ENCODE measurements at places on chromosomes 3 and 15. TPM values are rescaled to one million over a fixed set of nuclear protein-coding genes. Genes with fewer than 3 reads are reported as not detected.

DNA sequence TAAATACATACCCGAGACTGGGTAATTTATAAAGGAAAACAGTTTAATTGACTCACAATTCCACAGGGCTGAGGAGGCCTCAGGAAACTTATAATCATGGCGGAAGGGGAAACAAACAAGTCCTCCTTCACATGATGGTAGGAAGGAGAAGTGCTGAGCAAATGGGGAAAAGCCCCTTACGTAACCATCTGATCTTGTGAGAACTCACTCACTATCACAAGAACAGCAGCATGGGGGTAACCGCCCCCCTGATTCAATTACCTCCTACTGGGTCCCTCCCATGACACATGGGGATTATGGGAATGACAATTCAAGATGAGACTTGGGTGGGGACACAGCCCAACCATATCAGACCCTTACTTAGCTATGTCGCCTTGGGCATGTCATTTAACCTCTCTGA is 27.7 kb downstream of the SCG3 start:
- DNase-seq: no peak
- no peaks in the 10 kb centered on the region for H3K27me3 ChIP-seq
- H3K27ac ChIP-seq: no peak overlapping the region

DNA sequence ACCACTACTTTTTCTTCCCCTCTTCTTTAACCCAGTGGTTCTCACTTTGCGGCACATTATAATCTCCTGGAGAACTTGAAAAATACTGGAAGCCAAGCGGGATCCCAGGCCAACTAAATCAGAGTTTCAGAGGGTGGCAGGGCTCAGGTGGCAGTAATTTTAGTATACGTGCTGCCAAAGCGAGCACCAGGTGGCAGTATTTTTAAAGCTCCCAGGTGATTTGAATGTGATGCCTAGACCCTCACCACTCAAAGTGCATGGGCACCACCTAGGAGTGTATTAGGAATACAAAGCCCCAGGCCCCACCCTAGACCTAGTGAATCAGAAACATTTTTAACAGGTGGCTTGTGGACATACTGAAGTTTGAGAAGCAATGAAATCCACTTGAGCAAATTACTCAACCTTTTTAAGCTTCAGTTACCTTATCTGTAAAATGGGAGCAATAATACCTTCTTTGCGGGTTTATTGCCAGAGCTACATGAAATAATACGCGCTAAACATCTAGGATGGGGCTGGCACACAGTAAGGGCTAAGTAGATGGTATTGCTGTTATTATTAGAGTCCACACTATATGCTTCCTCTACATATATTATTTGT is 8.3 kb downstream of the B3GALNT1 start:
- no peak overlapping the region for H3K27ac ChIP-seq
- DNase-seq: peak; percentile 52
- H3K4me1 ChIP-seq: no peaks in the 10 kb centered on the region
- no peaks in the 10 kb centered on the region for H3K27me3 ChIP-seq
- H3K4me3 ChIP-seq: no peak overlapping the region

GRCh38 chr3:194272221-194272620 is 78.9 kb downstream of the CPN2 start:
- H3K27me3 ChIP-seq: no peaks in the 10 kb centered on the region
- H3K4me3 ChIP-seq: no peak overlapping the region
- H3K36me3 ChIP-seq: no peaks in the 10 kb centered on the region

RHOV gene
- not detected for total RNA-seq

SPINK8 gene
- total RNA-seq: not detected

ISLR2 gene
- total RNA-seq: not detected

RYR3 gene
- total RNA-seq: 6.2 TPM

All from natural killer cell (primary cell).